Effector CD4-positive, alpha-beta T cell (primary cell): ENCODE measurements at places on chromosomes 1 and 21.

- no peak for DNase-seq
Measured at GRCh38 chr1:47996406-47997226, 569 bp downstream of the TRABD2B start.

DNA sequence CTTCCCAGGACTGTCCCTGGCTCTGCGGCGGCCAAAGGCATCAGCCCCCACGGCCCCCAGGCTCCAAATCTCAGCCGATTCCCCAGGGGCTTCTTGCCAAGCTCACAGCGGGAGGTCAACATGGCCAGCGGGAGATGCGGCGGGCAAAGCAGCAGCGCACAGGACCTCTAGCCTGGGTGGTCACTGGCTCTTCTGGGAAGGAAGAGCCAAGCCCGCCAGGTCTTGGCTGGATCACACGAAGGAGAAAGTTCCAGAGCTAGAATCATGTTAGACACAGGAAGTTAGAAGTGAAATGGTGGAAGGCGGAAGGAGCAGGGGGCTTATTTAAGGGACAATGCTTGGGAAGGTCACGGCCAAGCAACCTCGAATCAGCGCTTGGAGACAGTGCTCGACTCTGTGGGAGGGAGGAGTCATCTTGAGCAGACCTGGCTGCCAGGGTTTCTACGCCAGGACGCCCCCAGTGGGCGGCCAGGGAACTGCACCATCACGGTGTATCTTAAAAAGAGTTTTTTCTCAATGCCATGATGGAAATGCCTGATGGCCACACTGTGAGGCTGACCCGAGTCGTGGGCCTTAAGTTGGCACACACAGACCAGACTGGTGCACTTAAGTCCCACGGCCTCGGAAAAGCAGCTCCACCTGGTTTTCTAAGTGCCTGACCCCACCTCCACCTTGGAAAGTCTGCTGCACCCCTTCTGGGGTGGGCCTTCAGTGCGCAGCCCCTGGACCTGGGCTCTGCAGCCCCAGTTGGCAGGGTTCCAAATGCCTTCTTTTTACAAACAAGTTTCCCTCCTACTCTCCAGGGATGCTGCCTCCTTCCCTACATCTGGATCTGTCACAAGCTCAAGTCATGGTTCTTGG lies 29.3 kb downstream of the SLC66A1 start:
- DNase-seq: peak; percentile 67

DNA sequence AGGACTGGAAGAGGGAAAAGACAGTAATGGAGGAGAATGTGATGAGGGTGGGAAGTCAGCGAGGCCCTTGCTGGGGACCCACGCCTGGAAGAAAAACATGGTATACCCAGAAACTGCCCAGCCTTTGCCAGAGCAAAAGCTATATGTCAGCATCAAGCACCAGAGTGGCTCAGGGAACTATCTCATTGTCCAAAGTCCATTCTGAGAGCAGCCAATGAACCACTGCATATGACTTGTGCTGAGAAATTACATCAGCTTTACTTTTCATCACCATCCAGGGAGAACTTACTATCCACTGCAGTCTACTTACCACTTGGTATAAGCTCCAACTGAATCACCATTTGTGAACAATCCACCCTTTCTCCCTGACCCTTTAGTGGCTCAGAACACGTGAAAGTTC lies 148.1 kb downstream of the TTLL7 start:
- DNase-seq: no peak

DNA sequence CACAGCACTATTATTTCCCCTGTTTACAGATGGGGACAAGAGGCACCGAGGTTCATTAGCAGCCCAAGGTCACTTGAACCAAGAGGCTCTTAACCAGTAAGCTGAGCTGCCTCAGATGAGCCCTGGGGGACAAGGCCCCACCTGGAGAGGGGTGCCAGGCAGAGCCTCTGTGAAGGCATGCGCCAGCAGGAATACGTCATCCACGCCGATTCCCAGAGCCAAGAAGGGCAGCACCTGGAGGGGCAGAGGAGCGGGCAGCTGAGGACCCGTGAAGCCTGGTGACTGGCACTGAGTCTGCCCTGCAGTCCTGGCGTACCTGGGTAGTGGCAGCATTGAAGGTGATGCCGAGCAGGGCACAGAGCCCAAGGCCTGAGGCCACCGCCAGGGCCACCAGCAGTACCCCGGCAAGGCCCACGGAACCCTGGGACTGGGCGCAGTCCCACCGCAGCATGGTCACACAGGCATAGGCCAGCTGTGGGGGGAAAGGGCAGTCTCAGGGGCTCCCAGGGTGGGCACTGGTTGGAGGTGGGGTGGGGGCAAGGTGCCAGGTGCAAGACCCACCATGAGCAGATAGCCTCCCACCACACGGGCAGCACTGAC lies 14.1 kb downstream of the PTCH2 start:
- no peak for DNase-seq

DNA sequence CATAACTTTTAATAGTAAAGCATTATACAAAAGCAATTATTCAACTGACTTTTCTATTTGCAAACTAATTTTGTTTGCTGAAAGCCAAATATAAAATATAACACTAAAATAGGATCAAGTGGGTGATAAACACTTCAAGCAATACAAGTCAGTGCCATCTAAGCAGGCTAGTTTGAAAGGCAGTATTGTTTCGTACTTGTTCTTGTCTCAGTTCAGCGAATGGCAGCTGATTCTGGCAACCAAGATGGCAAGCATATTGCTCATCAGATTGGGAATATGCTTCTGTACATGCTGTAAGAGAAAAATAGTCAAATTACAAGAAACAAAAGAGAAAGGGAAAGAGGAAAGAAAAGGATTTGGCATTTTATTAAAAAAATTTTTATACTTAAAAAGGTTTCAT lies 7.5 kb downstream of the TMEM59 start:
- DNase-seq: no peak

- no peak for DNase-seq
Measured at GRCh38 chr1:230518511-230518910, 92.4 kb upstream of the PGBD5 start.

DNA sequence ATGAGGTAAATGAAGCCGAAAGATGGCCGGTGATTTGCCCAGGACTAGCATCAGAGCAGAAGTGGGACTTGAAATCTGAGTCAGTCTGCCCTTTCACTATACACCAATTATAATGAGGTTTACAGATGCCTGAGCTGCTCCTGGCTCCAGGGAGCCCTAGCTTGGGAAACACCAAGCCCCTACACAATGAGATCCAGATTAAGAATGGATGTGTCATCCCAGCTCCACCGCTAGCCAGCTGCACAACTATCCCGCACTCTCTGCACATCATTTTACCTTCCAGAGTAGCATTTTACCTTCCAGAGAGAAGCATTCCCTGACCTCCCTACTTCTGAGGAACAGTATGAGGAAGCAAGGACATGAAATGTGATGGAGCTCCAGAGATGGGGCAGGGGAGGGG lies 27.0 kb downstream of the SERTAD4 start:
- no peak for DNase-seq
